A673 (cell line): ENCODE measurements at places on chromosomes 16 and 17.

- DNase-seq: no peak
Observed at GRCh38 chr17:14320734-14321475, 20.0 kb downstream of the HS3ST3B1 start.

DNA sequence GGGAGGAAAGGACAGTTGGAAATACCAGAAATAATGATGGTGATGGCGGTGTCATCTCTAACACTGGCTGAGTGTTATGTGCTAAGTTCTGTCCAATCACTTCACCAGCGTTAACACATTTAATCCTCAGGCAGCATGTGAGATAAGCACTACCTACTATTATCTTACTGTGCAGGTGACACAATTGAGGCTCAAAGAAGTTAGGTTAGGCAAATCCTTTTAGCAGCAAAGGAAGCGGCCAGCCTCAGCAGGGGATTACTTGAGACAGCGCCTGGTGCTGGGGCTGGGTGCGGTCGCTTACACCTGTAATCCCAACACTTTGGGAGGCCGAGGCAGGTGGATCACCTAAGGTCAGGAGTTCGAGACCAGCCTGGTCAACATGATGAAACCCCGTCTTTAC is 18.7 kb upstream of the DHX8 start:
- DNase-seq: no peak

GRCh38 chr17:38329808-38330730 is 13.7 kb downstream of the GPR179 start:
- DNase-seq: no peak

GRCh38 chr16:19223235-19224170 is 55.5 kb downstream of the SYT17 start:
- DNase-seq: peak; percentile 56

- no peak for DNase-seq
Observed at GRCh38 chr17:61230972-61231820, 168.4 kb upstream of the TBX2 start.

DNA sequence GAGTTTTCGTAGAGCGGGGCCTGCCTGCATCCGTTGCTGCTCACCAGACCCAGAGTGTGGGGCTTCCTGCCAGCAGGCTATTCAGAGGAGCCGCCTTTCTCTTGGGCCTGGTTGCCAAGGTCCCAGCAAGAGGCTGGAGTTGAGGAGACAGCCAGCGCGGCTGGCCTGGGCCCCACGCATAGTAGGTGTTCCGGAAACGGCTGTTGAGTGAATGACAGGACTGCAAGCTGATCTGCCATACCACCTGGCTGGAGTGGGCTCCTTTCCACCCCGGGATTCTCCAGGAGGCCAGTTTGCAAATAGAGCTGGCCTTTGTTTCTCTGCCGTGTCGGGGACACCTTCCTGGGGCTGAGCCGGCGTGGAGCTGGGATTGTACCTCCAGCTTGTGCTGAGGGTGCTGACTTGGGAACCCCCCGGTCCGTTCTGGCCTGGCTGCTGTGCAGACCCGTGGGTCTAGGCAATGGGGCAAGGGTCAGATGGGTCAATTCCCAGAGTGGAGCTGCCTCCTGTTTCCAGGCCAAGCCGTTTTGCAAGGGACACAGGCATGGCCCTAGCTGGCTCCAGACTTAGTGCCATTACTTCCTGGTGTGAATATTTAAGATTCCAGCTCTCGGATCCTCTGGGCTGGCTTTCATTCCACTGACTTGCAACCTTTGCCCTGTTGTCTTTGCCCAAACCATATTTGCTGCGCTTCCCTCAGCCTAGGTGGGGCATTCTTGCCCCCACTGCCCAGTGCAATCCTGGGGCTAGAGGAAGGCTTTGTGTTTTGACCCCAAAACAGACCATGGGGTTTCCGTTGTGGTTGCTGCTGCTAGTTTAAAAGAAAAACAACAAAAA is 68.8 kb downstream of the CMIP start:
- DNase-seq: no peak

GRCh38 chr16:4323071-4323844 is 7.4 kb downstream of the GLIS2 start:
- DNase-seq: no peak

GRCh38 chr16:79320956-79321355 is 279.6 kb downstream of the MAF start:
- DNase-seq: no peak

DNA sequence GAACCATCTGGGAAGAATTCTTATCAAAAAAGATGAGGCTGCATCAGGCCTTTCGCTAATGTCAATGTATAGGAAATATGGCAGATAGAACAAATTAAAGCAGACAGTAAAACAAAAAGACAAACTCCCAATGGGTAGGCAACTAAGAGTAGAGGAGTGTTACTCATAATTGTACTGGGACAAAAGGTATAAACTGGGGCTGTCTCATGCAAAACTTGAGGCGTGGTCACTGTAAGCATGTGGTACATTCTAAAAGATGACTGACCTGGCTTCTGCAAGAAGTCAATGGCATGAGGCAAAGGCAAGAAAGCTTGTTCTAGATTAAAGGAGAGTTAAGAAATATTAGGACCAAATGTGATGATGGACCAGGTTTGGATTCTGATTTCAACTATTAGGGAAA is 26.7 kb downstream of the SMIM36 start:
- DNase-seq: no peak

DNA sequence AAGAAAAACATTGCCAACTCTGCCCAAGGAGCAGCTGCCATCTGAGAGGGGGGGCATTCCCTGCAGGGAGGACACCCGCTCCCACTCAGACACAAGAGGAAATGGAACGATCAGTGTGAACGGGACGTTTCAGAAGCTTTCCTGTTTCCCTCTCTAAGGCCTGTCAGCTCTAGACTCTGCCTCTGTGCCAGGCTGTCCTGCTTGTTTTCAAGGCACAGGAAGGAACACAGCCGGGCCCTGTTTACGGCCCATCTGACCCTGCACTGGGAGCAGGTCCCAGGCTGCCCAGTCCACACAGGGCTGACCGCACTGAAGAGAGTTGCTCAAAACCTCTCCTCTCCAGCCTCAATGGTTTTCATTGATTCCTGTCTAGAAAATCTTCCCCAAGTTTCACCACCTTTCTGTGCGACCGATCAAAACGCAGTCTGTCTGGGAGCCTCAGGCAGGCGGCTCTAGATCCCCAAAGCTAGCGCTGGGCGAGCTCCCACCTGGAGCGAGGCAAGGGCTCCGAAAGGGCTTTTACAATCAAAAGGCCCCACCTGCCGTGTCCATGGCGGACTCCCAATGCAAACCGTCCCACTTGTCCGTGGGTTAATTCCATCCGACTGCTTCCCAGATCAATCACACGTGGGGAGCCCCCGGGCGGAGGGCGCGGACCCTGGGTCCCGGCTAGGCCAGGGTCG is 1.5 kb downstream of the PIEZO1 start:
- peak; percentile 41 for DNase-seq

DNA sequence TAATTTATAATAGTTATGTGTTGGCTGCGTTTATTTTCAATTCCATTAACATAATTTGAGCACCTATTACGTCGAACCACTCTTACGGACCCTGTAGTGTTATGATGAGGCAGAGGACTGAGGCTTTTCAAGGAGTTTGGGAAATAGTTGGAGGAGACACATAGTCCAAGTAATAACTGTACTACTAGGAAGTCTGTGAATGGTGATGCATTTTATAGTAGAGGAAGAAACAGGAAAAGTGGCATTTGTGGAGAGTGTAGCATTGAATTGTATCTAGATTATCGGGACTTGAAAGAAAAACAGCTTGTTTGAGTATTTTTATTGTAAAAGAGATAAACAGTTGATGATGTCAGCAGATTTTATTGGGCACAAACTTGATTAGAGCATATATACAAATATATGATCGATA is 1.7 kb downstream of the NFATC3 start:
- peak; percentile 19 for DNase-seq

DNA sequence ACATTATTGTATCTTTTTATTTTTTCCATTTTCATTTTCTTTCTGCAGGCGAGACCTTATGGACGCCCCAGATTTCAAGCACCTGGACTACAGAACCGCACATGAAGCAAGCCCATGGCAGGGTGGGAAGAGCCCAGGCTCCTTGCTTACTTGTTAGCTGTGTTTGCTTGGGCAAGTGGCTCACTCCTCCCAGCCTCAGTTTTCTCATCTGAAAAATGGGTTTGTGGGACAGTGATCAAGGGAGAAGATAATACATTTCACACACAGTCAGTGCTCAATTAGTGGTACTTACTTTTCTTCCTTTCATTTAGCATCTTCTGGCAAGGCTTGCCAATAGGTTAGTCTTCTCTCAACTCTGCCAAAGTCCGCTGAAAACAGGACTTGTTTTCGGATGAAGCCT is 117.5 kb downstream of the IRX3 start:
- DNase-seq: no peak

GRCh38 chr16:66247516-66248481 is 118.7 kb upstream of the CDH5 start:
- peak; percentile 61 for DNase-seq

DNA sequence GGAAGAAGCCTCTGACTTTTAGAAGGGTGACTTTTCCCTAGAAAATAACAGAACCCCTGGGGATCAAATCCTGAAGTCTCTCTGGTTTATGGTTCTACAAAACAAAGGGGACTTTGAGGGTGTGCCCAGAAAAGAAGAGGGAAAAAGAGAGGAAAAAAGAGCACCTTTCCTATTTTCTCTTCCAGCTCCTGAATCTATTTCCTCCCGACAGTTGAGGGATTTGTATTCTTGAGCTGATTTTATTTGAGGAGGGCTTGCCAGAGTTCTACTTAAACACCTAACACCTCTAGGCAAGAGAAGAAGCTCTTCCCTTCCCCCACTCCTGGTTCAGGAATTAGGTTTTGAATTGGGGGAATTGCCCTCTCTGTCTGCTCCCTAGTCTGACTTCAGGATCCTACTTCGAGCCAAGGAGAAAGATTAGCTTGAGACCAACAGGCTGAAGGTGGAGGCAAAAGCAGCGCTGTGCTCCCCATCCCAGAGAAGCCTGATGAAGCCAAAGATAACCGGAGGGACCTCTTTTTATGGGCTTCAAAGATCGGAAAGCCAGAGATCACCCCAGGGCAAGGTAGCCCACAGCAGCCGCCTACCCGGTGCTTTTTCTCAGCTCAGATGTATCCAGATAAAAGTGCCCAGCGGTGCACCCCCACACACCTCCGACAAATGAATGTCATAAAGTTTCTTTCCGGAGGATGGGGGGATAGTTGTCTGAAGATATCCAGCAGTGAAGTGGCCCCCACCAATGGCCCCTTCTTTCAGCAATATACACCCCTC is 796 bp downstream of the HOXB3 start:
- DNase-seq: no peak

DNA sequence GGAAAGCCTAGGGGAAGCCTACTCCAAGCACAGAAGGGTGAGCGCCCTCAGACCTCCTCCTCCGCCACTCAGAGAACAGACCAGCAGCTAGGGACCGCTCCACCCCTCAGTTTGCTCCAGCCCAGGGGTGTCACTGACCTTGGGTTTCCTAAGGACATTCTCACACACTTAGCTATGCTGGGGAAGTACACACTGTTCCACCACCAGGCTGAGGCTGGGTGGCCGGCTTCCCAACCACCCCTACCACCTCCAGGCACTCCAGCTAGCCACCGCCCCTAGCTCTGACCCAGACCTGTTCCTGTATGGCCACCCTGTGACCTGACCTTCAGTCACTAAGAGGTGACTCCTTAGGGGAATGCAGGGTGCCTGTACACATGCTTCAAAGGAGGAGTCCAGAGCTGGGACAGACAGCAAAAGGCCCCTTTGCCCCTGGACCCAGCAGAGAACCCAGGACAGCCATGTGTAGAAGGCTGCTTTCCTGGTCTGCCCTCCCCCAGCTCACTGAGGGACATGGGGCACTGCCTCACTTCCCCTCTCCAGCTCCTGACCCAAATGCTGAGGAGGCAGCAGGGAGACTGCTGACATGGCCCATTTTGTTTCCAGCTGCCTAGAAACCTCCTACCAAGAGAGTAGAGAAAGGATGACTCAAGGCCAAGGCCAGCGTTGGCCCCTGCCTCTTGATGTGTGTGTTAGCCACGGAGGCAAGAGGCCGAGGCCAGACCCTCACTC is 6.7 kb downstream of the HSPB9 start:
- DNase-seq: no peak

- no peak for DNase-seq
Observed at GRCh38 chr16:75340741-75341491, 89.5 kb upstream of the BCAR1 start.

DNA sequence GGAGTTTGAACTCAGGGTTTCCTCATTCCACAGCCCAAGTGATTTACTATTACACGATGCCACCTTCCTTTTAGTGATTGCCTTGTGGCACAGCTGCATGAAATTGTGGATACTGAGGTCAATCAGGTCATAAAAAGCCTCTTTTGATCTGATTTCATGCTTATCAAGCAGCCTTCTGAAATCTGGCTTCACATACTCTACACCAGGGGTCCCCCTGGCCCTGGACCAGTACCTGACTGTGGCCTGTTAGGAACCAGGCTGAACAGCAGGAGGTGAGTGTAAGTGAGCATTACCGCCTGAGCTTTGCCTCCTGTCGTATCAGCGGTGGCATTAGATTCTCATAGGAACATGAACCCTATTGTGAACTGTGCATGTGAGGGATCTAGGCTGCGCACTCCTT is 13.8 kb downstream of the SLFN5 start:
- no peak for DNase-seq

DNA sequence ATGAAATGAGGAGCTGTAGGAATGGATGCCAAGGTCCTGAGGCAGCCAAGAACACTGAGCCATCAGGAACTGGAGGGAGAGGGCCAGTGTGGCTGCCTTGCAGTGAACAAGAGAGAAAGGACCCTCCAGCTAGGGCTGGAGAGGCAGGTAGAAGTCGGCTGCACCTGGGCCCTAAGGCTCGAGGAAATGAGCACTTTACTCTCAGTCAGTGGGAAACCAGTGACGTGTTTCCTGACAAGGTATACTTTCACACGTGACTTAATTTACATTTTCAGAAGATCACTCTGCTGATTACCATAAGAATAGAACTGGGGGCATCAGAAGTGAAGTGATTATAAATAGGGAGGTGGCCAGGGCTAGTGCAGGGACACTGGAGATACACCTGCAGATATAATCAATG is 115.2 kb downstream of the C17orf67 start:
- DNase-seq: no peak

- DNase-seq: no peak
Observed at GRCh38 chr16:82509691-82510430, 116.9 kb upstream of the CDH13 start.

DNA sequence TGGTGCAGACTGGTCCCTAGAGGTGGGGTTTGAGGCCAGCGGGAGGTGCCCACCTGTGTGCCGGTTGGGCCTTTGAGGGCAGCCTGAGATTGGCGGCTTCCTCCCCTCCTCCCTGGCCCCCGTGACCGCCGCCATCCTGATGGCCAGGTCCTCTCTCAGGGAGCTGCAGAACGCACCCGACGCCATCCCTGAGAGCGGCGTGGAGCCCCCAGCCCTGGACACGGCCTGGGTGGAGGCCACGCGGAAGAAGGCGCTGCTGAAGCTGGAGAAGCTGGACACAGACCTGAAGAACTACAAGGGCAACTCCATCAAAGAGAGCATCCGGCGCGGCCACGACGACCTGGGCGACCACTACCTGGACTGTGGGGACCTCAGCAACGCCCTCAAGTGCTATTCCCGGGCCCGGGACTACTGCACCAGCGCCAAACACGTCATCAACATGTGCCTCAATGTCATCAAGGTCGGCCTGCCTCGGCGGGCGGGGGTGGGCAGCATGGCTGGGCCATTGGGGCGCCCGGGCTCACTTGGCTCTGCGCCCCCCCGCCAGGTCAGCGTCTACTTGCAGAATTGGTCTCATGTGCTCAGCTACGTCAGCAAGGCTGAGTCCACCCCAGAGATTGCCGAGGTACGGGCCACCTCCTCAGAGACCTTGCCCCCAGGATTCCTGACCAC is 2.8 kb downstream of the GPS1 start:
- no peak for DNase-seq

- no peak for DNase-seq
Observed at GRCh38 chr17:5211458-5211857, 19.8 kb upstream of the ZNF594 start.

- DNase-seq: peak; percentile 56
Observed at GRCh38 chr17:56902348-56902747, 11.5 kb downstream of the TRIM25 start.
